Karpas-422 (cell line): ENCODE measurements at places on chromosomes 6 and 20. TPM values are rescaled to one million over a fixed set of nuclear protein-coding genes. Genes with fewer than 3 reads are reported as not detected.
A peak's percentile ranks its signal among the peaks of the same experiment; 100 is the strongest.

MRPS18A gene
- total RNA-seq, result 53.2 and 82.4 TPM in 2 replicates

- DNase-seq, result no peak
These were observed 288.0 kb upstream of the JAG1 start for GRCh38 chr20:10961651-10962288.

GGTLC1 gene
- total RNA-seq, result not detected in 2 replicates

CAGE1 gene
- not detected in 2 replicates for total RNA-seq

WFDC12 gene
- not detected in 2 replicates for total RNA-seq

DNA sequence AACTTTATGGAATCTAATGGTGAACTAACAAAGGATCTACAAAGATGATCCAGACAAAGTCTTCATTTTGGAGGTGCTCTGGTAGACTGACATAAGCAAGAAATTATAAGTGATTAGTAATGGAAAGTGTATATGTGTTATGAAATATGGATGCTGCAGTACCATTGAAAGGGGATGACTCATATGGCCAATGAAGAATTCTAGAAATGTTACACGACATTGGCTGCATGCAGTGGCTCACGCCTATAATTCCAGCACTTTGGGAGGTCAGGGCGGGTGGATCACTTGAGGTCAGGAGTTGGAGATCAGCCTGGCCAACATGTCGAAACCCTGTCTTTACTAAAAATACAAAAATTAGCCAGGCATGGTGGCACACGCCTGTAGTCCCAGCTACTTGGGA lies 23.5 kb downstream of the CFAP206 start:
- DNase-seq, result no peak

TUBB2B gene
- 0.34 TPM in 1 of 2 replicates, not detected in the other for total RNA-seq

GRCh38 chr6:64100702-64101303 lies 465.2 kb downstream of the PHF3 start:
- no peak for DNase-seq

WFDC9 gene
- total RNA-seq, result not detected in 2 replicates

ZKSCAN3 gene
- total RNA-seq, result 4.5 and 5.1 TPM in 2 replicates

DNA sequence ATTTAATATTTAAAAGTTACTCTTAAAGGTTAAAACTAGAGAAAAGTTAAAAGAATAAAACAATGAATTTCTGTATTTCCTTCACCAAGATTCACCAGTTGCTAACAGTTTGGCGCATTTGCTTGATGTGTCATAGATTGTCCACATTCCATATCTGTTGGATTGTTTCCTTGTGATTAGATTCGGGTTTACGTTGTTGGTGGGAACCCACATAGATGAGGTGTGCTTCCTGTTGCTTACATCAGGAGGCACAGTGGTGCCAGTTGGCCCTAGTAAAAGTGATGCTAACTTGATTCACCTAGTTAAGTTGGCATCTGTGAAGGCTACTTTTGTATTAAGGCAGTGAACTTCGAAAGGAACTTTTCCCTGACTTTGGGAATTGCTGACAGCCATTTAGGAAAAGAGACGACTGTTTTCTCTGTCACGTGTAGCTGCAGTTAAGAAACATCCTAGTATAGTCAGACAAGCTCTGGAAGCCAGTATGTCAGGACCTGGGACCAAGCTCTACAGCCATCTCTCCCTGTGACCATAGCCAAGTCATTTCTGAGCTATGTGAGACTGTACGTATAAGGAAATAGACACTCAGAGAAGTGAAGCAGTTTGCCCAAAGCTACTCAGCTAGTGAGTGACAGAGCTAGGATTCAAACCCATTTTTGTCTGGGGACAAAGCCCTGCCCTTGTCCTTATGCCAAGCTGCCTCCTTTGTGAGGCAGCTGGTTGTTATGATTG lies 49.0 kb downstream of the PPARD start:
- peak; percentile 37 for DNase-seq

DNA sequence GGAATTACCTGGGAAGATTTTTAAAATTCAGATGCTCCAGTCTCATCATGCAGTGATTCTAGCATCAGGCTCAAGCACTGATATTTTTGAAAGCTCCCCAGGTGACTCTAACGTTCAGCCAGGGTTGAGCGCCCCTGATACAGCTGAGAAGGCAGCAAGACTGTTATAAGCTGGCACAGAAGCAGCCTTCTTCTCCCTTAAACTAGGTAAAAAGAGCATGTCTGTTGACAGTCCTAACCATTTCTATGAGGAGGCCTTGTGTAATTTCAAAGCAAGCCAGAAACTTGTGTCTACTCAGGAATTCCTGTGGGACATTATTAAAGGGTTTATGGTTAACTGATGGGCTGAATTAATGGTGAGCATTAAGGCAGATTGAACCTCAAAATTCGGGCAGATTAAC lies 141.9 kb downstream of the PDE7B start:
- no peak for DNase-seq

DYNLT2 gene
- 5.8 and 6.1 TPM in 2 replicates for total RNA-seq

GRCh38 chr20:47888351-47888750 lies 103.1 kb upstream of the SULF2 start:
- no peak for DNase-seq

DNA sequence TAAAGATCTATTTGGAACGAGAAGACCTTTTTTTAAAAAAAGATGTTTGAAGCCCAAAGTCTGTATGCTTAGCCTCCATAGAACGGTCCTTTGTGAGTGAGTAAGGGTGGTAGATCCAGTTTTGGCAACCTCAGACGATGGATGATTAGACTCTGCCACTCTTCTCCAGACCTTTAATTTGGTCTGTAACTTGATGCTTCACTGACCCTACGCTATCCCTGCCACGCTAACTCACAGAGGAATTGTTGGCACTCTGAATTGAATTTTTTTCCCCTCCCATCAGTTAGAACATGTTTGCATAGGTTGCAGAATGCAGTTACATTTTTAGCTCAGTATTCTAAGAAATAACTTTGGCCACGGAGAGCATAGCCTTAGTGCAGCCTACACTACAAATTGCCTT lies 15.8 kb upstream of the DEK start:
- peak; percentile 59 for DNase-seq

DNA sequence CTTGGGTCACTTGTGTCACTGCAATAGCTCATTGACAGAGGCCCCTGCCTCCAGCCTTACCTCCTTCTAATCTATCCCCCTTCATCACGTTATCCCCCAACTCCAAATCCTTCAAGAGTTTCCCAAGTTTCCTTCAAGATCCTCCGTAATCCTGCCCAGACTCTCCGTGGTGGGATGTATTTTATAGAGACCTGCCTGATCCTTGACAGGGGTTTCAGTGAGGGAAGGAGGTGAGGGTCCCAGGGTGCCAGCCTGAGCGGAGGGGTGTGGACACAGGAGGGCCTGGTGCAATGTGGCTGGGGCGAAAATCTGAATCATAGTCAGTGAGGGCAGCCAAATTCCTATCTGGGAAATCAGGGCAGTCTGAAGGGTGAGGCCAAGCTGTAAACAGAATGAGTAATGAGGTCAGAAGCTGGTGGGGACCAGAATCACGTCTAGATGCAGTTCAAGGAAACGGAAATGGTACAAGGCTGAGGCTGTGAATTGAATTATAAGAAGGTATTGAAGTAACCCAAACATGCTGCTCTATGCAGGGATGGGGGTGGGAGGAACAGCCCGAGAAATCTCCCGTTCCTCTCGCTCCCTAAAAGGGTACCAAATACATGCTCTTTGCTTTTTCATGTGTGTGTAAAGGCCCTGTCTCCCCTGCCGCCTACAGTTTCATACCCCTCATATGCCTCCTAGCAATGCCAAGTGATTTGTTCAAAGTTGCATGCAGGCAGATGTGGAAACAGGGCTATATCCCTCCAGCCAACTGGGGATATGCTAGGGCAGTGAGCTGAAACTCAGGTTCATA lies 35.4 kb upstream of the PIM1 start:
- no peak for DNase-seq

- DNase-seq, result no peak
These were observed 46.3 kb upstream of the STXBP5 start for GRCh38 chr6:147157930-147158329.
